Progenitor cell of endocrine pancreas (in vitro differentiated cells): ENCODE measurements at places on chromosomes 16 and 17.

- no peak overlapping the region for H3K27ac ChIP-seq
- peaks cover 2% of the 10 kb centered on the region for H3K36me3 ChIP-seq
- no peaks in the 10 kb centered on the region for H3K27me3 ChIP-seq
- no peak for DNase-seq
- H3K4me1 ChIP-seq: peaks cover 3% of the 10 kb centered on the region
Measured at GRCh38 chr17:63440127-63440769, 5.9 kb downstream of the CYB561 start.

GRCh38 chr16:21161211-21161610 lies 2.7 kb downstream of the LDAF1 start:
- no peak for DNase-seq
- no peak overlapping the region for H3K27ac ChIP-seq
- peaks cover 15% of the 10 kb centered on the region for H3K36me3 ChIP-seq
- no peaks in the 10 kb centered on the region for H3K27me3 ChIP-seq
- no peak overlapping the region for H3K4me3 ChIP-seq

DNA sequence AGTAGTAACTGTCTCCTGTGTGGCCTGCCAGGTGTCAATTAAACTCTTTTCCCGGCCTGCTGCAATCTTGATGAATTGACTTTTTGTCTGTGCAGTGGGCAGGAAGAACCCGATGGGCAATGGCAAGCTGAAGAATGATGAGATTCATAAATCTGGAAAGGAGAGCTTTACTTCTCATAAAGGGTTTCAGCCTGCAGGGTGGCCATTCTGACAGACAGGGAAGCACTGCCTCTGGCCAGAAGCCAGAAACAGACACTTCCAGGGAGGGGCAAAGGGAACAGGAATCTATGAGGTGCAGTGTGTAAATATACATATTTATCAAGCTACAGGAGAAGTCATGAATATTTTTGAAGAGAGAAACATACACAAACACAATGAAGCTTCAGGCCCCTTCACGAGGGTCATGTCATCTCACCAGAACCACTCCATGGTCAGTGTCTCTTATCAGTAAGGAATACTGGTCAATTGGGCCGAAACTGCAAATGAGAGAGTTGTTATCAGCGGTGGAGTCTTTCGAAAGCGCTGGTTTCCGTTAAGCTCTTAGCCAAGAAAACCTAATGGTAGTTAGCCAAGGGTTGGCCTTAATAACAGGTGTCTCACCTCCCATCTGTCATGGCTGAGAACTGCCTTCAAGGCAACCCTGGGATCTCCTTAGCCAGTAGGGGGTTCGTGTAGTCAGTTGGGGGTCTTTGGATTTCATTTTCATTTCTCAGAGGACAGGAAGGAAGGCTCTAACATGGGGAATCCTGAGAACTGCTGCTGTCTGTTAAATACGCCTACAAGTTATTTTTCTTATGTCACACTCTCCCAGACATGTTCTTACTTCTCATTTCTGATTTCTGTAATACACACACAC lies 1.2 kb upstream of the NARF start:
- peak overlapping the region; percentile 90 for H3K4me3 ChIP-seq
- peaks cover 23% of the 10 kb centered on the region for H3K4me1 ChIP-seq
- H3K36me3 ChIP-seq: peaks cover 6% of the 10 kb centered on the region
- no peaks in the 10 kb centered on the region for H3K27me3 ChIP-seq

DNA sequence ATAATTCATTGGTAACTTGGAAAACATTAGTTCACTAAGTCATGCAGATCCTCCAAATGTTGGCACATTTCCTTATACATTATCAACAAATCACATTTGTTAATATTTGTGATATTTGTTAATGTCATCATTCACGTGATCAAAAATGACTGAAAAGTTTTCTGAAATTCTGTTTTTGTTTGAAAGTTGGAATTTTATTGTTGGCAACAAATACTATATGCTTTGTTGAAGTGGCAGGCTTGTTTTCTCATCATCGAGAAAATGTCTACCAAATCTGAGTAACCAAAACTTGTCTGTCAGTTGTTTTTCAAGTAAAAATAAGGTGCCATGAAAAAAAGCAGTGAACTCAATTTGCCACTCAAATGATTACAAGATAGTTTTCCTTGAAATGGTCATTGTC lies 62.8 kb downstream of the NACA2 start:
- peaks cover 8% of the 10 kb centered on the region for H3K4me1 ChIP-seq
- H3K27me3 ChIP-seq: peaks cover 10% of the 10 kb centered on the region
- no peak overlapping the region for H3K4me3 ChIP-seq
- H3K27ac ChIP-seq: no peak overlapping the region

GRCh38 chr17:17305281-17305801 lies 2.2 kb downstream of the NT5M start:
- H3K27ac ChIP-seq: no peak overlapping the region
- peaks cover 24% of the 10 kb centered on the region for H3K27me3 ChIP-seq
- H3K36me3 ChIP-seq: no peaks in the 10 kb centered on the region
- peaks cover 2% of the 10 kb centered on the region for H3K4me1 ChIP-seq

DNA sequence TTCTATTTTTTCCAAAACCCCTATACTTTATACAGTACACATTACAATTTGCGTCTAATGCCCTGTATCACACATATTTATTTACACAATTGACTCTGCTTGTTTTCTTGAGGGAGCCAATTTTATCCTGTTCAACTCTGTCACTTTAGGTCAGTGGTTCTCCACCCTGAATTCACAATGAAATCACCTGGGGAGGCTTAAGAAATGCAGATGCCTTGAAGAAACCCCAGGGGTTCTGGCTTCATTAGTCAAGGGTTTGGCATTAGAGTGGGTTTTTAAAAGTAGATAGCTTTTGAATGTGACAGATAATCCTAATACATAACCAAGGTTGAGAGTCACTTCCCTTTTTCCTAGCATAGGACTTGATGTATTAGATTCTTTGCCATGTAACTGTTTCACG lies 398.6 kb upstream of the ERCC4 start:
- H3K4me1 ChIP-seq: no peaks in the 10 kb centered on the region
- H3K27ac ChIP-seq: no peak overlapping the region
- no peak overlapping the region for H3K4me3 ChIP-seq
- H3K36me3 ChIP-seq: no peaks in the 10 kb centered on the region
- peaks cover 14% of the 10 kb centered on the region for H3K27me3 ChIP-seq

DNA sequence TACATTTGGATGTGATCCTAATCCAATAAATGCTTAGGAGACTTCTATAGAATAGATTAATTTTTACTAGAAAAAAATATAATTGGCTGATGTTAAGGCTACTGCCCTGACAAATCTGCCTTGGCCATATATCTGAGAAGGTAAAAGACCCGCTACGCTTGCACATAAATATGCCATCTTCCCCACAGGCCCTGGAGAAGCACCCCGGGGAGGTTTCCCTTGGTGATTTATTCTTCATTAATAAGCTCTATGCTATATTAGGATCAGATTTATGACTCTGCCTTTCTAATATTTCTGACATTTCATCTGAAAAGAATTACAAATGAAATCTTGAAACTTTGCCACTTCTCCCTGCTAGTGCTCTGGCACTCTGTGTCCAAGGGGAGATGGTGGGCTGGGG lies 27.4 kb upstream of the MEOX1 start:
- DNase-seq: no peak
- no peak overlapping the region for H3K27ac ChIP-seq
- H3K4me1 ChIP-seq: peaks cover 7% of the 10 kb centered on the region
